Myocyte (in vitro differentiated cells): ENCODE measurements at places on chromosomes 3 and 15.

DNA sequence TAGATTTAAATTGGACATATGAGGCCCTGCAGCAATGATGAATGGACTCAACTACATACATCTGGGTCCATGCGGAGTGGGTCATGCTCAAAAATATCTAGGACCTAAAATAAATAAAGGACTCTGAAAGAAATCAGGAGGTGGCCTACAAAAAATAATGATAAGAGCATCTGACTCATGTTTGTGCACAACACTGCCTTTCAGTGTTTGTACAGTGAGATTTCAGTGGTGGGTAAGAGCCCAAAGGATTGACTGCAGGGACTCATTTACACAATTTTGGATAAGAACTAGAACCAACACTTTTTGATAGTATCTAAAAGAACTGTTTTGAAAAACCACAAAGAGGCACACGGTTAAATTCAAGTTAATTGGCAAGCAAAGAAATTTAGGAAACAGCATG lies 285.5 kb downstream of the SLC9A9 start:
- no peak for DNase-seq

DNA sequence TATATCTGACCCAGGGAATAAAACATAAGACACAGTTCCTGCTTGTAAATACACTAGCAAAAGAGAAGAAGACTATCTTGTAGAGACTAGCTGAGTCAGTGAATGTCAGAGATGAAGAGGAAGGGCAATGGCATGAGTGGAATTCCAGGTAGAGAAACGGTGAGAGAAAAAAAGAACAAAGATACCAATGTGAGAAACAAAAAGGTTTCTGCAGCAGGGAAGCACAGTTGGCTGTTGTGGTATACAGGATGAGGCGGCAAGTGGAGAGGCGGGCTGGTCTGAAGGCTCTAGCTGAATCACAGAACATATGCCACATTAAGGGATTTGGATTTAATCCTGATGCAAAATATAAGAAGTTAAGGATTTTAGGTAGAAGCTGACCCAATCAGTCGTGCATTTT lies 17.1 kb upstream of the TASOR start:
- DNase-seq: no peak

DNA sequence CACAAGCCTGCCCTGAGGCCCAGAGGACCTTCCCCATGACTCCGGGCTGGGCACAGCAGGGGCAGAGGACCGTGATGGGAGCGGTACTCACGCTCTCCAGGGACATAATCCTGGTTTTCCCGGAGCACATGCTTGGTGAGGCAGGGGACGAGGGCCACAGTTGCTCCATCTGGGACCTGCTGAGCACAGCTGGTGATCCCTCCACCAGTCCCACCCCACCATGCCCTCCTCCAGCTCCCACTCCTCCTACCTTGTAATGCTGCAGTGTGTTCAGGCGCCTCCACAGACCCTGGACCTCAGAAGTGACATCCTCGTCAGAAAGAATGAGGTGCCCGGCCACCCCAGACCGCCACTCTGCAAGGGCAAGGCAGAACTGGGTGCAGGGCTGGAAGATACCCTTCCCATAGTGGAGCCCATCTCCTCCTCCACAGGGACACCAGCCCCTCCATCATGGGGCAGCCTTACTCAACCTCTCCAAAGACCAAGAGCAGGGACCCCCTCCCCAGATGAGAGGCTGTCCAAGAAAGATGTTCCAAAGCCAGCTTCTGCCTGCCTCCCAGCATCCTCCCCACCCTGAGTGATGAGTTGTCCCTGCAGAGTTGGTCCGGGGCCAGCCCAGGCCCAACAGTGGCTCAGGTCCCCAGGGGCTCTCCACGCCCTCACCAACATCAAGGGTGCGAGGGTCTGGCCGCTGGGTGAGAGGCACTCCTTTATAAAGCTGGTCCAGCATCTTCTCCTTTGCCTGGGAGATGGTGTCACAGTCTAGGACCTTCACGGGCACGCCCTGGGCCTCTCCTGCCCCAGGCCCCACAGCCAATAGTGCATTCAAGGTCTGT lies 19.5 kb downstream of the PLXNB1 start:
- DNase-seq: no peak

GRCh38 chr3:117898722-117899522 lies 1135.7 kb downstream of the IGSF11 start:
- DNase-seq: peak; percentile 1

DNA sequence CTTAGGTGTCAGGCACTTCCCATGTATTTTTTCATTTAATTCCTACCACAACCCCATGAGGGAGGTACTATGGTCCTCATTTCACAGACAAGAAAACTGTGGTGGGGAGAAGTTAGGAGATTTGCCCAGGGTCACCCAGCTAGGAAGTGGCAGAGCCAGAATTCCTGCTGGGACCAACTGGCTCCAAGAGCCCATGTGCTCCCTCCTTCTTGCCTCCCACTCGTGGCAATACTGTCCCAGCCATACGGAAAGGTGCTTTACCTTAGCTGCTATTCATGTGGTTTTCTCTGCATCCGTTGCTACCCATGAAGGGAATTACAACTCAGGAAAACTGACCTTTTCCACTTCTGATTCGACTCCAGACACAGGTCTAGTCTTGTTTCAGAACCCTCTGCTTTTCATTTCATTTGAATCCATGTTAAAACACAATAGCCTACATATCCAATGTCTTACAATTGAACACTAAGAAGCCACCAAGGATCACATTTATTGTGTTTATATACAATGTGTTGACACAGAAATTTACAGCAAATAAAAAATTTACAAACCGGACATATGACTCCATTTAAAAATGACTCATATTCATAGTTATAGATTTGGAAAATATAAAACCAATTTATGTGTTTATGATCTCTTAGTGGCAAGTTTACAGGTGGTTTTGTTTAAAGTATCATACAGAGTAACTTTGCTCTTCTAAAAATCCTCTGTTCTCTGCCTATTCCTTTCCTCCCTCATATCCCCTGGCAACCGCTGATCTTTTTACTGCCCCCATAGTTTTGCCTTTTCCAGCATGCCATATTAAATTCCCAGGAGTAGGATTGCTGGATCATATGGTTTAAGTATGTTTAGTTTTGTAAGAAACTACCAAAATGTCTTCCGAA lies 58.8 kb downstream of the BTD start:
- DNase-seq: no peak

GRCh38 chr15:87816811-87817210 lies 439.7 kb downstream of the NTRK3 start:
- peak; percentile 21 for DNase-seq

DNA sequence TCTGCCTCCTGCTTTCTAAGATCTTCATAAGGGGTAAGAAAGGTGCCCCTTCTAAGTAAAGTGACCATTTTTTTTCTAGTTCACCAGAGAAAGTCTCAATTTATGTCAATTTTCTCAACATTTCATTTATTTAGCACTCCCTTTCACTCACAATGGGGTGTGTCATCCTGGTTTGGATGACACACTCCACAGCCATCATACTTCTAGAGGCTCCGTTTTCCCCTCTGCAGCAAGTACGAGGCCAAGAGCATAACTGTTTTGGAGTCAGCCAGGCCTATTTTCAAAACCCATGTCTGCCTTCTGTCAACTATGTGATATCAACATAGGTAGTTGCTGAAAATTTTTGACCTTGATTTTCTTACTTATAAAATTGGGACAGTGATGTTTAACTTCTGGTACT lies 703.2 kb downstream of the NLGN1 start:
- DNase-seq: no peak

DNA sequence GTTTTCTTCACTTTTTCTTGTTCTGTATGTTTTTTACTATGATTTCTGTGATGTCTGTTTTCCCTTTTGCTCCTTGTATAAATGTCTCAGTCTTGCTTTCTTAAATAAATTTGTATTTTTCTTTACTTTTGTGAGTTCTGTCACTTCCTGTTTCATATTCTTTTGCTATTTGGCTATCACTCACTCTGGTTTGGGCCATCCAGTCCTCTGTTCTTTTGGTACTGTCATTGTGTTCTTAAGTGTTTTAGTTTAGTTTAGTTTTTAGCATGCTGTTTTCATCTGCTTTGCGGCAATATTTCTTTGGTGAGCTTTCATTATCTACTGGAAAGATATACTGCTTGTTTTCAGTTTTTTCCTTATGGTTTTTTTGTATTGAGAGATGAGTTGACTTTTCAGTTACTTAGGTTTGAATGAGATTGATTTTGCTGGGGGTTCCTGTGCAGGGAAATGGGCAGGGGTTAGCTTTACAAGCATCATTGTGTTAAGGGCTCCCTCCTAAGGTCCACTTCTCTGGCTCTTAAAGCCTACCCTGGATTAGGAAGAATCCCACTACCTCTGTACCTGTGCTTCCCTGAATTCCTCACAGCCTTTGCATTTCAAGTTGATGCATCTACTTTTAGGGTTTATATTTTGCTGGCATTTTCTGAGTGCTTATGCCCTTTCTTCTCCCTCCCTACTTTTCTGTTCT lies 35.1 kb downstream of the PDCD6IP start:
- DNase-seq: no peak

DNA sequence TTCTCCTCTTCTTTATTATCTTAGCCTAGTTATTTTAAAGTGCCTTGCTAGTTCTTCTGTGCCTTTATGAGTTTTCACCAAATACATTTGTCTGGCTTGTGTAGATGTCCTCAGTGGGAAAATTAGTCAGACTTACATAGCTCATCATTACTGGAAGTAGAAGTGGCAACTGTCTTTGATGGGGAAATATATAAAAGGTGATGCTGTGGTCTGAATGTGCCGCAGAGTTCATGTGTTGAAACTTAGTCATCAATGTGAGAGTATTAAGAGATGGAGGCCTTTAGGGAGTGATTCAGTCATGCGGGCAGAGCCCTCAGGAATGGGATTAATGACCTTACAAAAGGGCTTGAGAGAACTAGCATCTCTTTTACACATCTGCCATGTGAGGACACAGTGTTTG lies 6.4 kb upstream of the ERICH6 start:
- no peak for DNase-seq

DNA sequence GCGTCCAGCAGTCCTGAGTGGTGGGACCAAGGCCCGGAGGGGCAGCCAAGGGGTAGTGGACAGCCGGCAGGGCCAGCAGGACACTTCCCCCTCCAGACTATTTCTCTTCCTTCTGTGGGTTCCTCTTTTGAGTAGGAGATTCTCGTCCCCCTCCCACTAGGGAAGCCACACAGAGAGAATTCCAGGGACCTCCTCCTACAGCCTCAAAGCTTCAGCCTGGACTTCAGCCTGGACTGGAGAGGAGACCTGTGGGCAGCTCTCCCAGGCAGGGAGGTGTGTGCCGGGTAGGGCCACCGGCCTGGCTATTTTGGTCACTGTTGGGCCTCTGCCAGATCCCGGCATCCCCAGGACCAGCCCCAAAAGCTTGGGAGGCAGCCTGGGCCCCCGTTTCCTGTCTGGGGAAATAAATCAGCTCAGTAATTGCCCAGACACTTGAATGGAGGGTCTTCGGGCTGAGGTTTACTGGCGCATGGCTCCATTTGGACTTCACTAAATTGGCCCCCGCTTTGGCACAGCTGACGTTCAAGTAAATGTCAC lies 1.3 kb downstream of the SLC6A6 start:
- peak; percentile 69 for DNase-seq

- no peak for DNase-seq
These were observed 7.9 kb upstream of the KCNMB3 start for GRCh38 chr3:179258820-179259219.

DNA sequence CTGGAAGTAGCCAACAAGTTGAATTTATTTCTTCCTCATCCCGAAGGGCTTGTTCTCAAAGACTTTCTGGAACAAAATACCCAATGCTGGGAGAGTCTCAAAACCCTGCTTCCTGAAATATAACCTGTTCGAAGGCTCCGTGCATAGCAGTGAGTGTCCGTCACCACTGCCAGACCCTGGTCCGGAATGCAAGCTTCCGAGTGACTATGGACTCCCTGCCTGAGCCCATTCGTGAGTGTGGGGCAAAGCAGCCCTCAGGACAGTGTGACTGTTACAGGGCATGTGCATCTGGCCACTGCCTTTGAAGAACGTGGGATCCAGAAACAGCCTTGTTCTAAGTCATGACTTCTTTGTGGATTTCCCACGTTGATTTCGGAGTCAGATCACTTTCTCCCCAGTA lies 214.5 kb upstream of the IGF1R start:
- DNase-seq: peak; percentile 65

- peak; percentile 57 for DNase-seq
These were observed 1.1 kb downstream of the CNBP start for GRCh38 chr3:129182390-129183185.

GRCh38 chr15:62935300-62936081 lies 107.1 kb upstream of the TPM1 start:
- DNase-seq: no peak

DNA sequence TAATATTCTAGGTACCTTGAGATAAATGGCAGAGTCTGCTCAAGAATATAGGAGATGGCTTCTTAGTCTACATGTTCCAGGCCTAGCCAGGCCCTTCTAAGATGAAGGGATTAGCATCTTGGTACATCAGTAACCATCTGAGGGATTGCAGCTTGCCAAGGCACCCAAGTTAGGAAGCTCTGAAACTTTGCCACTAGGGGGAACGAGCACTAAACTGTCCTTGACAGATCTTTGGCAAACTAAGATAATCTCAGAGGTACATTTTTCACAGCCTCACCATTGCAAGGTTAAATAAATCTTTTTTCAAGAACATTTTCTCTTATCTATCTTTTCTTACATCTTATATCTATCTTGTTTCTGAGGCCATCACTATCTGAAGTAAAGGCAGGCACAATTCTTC lies 351.2 kb downstream of the RAP2B start:
- peak; percentile 12 for DNase-seq

GRCh38 chr3:40719660-40720287 lies 195.0 kb downstream of the ZNF621 start:
- no peak for DNase-seq

- DNase-seq: no peak
These were observed 218.6 kb downstream of the PTPRG start for GRCh38 chr3:61780016-61780415.

GRCh38 chr3:50271314-50271936 lies 2.5 kb downstream of the SEMA3B start:
- no peak for DNase-seq

- DNase-seq: no peak
These were observed 8.2 kb upstream of the PAQR5 start for GRCh38 chr15:69290346-69291164.

- peak; percentile 84 for DNase-seq
These were observed 36.0 kb downstream of the GRAMD2A start for GRCh38 chr15:72161361-72162132.

GRCh38 chr3:30289324-30289723 lies 317.1 kb upstream of the TGFBR2 start:
- no peak for DNase-seq

- DNase-seq: no peak
These were observed 610 bp downstream of the LIPC start for GRCh38 chr15:58432401-58432800.

GRCh38 chr15:38598749-38599148 lies 34.1 kb upstream of the RASGRP1 start:
- no peak for DNase-seq

GRCh38 chr15:78004919-78005634 lies 72.4 kb downstream of the TBC1D2B start:
- DNase-seq: peak; percentile 89

- DNase-seq: peak; percentile 86
These were observed at the start of gene ZNF385D for GRCh38 chr3:21750831-21751391. Gene ZNF385D (minus strand): TSS chr3:21751210. CDS start chr3:21750916, 294 bp downstream.

DNA sequence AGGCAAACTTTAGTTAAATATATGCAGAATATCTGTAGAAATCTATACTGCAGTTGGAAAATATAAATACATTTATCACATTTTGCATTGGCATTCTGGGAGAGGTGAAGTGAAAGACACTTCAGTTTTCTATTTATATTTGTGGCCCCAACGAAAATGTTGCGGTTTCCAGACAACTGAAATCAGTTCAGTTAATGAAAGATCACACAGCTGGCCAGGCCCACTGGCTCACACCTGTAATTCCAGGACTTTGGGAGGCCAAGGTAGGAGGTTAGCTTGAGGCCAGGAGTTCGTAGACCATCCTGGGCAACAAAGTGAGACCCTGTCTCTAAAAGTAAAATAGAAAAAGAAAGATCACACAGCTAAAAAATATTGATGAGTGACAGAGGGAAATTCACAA lies 11.9 kb upstream of the CLASP2 start:
- DNase-seq: no peak

GRCh38 chr3:28173836-28174235 lies 67.6 kb upstream of the CMC1 start:
- DNase-seq: no peak
